ENCODE measurements at places on chromosomes 4 and X.

DNA sequence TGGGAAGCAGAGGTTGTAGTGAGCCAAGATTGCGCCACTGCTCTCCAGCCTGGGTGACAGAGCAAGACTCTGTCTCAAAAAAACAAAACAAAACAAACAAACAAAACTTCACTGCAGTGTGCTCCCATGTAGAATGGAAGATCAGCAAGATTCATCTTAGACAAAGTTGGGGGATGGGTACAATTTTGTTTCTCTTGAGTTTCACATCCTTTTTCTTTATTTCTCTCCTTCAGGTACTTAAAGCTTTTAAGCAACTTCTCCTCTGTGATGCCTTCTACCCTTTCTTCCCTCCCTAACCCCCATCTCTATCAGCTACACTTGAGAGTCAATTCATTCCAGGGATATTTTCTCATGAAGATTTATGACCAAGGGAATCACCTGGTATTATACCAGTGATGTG is 15.5 kb upstream of the RBBP7 start:
- H3K27me3 ChIP-seq, result no peaks in the 10 kb centered on the region
- H3K36me3 ChIP-seq, result no peaks in the 10 kb centered on the region

GRCh38 chr4:123972031-123972430 is 575.4 kb downstream of the SPRY1 start:
- no peak overlapping the region for H3K4me3 ChIP-seq
- H3K27me3 ChIP-seq, result no peaks in the 10 kb centered on the region
- no peak for DNase-seq
- no peaks in the 10 kb centered on the region for H3K36me3 ChIP-seq

- no peak for DNase-seq
- H3K27ac ChIP-seq, result no peak overlapping the region
- no peaks in the 10 kb centered on the region for H3K4me1 ChIP-seq
- H3K27me3 ChIP-seq, result no peaks in the 10 kb centered on the region
- peaks cover 7% of the 10 kb centered on the region for H3K36me3 ChIP-seq
Observed at GRCh38 chr4:183256343-183256742, 63.7 kb downstream of the CLDN22 start.

DNA sequence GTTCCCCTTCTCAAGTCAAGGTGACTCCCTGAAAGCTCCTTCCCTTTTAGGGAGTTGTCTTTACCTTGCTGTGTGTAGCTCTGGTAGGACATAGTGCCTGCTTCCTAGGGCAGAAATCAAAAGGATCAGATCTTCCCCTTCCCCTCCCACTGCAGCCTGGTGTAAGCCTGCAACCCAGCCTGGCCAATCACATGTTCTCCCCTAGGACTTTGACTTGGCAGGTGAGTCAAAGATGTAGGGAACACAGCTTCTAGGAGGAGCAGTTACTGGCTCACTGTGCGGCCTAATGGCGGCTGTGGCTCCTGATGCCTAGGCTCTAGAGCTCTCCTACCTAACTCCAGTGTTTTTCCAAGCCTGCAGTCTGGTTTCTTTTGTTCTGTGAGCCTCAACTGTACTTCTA is 103.9 kb downstream of the AASDH start:
- H3K27ac ChIP-seq, result no peak overlapping the region
- H3K36me3 ChIP-seq, result peaks cover 3% of the 10 kb centered on the region
- peaks cover 3% of the 10 kb centered on the region for H3K4me1 ChIP-seq
- no peak overlapping the region for H3K4me3 ChIP-seq
- H3K27me3 ChIP-seq, result no peaks in the 10 kb centered on the region

DNA sequence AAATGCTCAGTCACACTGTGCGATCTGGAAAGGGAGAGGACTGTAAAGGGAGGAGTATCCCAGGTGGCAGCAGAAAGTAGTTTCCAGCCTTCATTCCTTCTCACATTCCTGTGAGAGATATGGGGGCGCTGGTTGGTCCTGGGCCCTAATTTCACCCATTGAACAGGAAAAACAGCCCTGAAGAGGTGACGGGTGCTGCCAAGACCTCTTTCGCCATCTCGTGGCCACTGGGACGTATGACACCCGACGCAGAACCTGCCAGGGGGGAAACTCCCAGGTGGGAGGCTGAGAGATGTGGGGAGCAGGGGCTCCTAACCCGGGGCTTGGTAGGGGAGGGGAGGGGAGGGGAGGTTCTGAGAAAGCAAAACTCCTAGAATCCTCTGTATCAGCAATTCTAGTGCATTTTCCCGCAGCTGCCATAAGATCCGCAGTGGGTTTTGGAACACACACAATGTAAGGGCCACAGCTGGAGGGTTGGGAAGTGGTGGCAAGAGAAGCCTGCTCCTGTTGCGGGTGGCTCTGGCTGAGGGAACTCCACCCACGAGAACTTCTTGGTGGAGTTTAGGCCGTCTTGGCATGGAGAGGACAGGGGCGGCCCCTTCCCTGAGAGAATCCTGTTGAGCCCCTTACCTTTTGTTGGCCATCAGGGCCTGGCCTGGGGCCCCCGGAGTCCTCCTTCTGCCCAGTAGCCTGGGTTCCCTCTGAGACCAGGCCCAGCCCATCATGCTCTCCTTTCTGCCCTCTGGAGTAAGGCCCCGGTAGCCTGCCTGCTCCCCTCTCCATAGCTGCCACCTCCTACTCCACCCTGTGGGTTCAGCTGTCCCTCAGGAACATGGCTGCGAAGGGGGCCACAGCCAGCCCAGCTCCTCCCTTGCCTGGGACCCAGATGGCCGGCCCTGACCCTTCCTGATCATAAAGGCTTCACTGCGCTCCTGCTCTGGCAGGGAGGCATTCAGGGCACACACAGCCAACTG is 134.1 kb downstream of the OR13H1 start:
- H3K36me3 ChIP-seq, result no peaks in the 10 kb centered on the region
- no peak for DNase-seq
- H3K27ac ChIP-seq, result no peak overlapping the region
- H3K27me3 ChIP-seq, result peaks cover 6% of the 10 kb centered on the region
- H3K4me1 ChIP-seq, result no peaks in the 10 kb centered on the region
- no peak overlapping the region for H3K4me3 ChIP-seq

DNA sequence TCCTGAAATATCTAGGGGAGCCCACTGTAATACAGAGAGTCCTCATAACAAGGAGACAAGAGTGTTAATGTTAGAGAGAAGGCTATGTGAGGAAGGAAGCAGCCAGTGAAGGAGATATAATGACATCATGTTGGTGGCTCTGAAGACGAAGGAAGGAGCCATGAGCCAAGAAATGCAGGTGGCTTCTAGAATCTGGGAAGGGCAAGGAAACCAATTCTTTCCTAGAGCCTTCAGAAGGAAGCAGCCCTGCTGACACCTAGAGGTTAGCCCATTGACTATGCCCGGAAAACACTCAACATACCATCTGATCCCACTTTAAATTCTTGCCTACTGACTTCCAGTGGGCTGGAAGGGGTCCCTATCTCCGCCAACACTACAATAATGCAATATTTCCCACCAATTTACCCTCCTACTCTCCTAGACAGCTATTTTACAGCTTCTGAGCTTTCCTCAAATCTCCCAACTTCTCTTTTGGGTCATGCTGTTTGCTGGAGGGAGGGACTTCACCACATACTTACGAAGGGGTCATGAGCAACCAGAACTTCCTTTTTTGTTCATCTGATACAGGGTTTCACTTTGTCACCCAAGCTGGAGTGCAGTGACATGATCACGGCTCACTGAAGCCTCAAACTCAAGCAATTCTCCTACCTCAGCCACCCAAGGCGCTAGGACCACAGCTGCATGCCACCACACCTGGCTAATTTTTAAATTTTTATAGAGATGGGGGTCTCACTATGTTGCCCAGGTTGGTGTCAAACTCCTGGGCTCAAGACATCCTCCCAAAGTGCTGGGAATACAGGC is 25.2 kb upstream of the G3BP2 start:
- H3K27me3 ChIP-seq, result no peaks in the 10 kb centered on the region
- H3K4me3 ChIP-seq, result no peak overlapping the region
- H3K4me1 ChIP-seq, result no peaks in the 10 kb centered on the region
- H3K27ac ChIP-seq, result no peak overlapping the region
- H3K36me3 ChIP-seq, result peaks cover 4% of the 10 kb centered on the region
- DNase-seq, result no peak

GRCh38 chr4:88443486-88443885 is 13.4 kb upstream of the HERC5 start:
- no peaks in the 10 kb centered on the region for H3K27me3 ChIP-seq
- no peak overlapping the region for H3K4me3 ChIP-seq
- H3K27ac ChIP-seq, result no peak overlapping the region
- DNase-seq, result no peak
- H3K36me3 ChIP-seq, result no peaks in the 10 kb centered on the region
- peaks cover 11% of the 10 kb centered on the region for H3K4me1 ChIP-seq

DNA sequence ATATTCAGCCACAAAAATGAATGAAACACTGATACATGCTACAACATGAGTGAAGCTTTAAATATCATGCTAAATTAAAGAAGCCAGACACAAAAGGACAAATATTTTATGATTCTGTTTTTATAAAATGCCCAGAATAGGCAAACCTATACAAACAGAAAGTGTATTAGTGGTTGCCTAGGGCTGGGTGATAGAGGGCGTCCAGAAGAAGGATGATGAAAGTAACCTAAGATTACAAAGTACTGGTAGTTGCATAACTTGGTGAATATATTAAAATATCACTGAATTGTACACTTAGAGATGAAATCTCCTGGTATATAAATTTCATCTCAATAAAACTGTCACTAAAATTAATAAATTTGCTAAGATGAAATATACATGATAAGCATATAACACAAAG is 67.5 kb downstream of the FBXW7 start:
- DNase-seq, result no peak
- no peak overlapping the region for H3K4me3 ChIP-seq
- H3K27me3 ChIP-seq, result no peaks in the 10 kb centered on the region

DNA sequence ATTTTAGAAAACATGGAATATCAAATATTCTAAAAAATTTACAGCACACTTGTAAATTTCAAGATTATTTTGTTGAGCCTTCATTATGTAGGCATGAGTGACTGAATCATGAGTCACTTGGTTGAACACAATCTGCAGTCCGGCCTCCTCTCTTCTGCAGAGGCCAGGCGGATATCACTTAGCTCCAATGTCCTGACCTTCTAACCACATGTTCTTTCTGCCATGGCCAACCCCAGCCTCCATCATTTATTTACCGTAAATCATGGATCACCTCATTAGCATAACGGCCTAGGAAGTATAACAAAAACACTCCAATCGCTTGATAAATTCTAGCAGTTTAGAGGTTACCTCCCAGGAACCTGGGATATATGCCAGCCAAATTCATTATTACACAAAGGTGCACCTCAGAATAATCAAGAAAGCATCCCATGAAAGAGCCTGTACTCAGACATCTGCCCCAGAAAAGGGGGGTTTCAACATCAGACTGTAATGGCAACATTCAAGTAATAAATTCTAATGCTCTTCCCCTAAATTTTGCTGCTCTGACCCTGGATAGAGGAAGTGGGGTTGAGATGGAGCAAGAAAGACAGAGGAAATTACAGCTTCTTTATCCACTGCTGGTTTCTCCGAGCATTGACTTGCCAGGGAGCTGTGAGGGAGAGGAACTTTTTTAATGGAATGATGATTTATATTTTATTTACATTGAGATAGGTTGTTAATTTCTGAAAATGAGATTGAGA is 2153.6 kb upstream of the AGA start:
- no peak overlapping the region for H3K4me3 ChIP-seq
- H3K36me3 ChIP-seq, result no peaks in the 10 kb centered on the region
- no peaks in the 10 kb centered on the region for H3K27me3 ChIP-seq
- H3K4me1 ChIP-seq, result peaks cover 2% of the 10 kb centered on the region
- DNase-seq, result no peak

DNA sequence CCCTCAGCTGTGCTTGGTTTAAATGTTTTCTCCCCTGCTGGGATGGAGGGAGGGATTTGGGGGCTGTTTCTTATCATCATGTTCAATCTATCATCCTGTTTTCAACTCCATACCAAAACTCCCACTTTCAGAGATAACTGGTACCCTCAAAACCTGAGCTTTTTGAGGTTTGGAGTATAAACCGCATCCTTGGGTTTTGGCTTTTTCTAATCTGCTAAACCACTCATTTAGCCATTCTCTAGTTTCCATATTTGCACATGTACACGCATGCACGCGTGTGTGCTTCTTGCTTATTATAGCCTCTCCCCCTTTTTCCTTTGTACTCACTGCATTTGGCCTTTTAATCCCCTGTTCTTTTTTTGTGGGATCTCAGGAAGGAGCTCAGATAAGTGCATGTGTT is 116.7 kb upstream of the TEX13D start:
- H3K4me1 ChIP-seq, result peaks cover 16% of the 10 kb centered on the region
- no peak overlapping the region for H3K27ac ChIP-seq
- no peaks in the 10 kb centered on the region for H3K36me3 ChIP-seq
- DNase-seq, result no peak
- no peak overlapping the region for H3K4me3 ChIP-seq

DNA sequence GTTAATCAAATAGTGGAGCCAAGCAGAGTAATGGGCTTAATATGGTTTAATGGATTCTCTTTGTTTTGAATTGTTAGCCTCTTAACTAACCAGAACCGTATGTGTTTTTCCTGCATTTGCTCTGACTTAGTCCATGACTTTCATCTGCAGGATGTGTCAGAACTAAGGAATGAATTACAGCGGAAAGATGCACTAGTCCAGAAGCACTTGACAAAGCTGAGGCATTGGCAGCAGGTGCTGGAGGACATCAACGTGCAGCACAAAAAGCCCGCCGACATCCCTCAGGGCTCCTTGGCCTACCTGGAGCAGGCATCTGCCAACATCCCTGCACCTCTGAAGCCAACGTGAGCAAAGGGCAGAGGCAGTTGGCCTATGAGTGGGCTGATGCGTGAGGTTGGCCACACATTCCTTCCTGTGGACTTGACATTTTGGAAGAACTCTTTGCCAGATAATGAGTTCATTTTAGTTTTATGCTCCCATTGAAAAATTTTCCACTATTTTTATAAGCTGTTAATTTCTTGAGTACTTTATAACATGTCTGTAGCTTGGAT is 9.1 kb downstream of the MED28 start:
- no peak for DNase-seq
- no peak overlapping the region for H3K4me3 ChIP-seq

GRCh38 chr4:105067946-105068345 is 78.7 kb upstream of the TET2 start:
- H3K4me3 ChIP-seq, result no peak overlapping the region
- peaks cover 23% of the 10 kb centered on the region for H3K27me3 ChIP-seq
- no peaks in the 10 kb centered on the region for H3K36me3 ChIP-seq
- H3K27ac ChIP-seq, result no peak overlapping the region
- no peaks in the 10 kb centered on the region for H3K4me1 ChIP-seq
- no peak for DNase-seq

DNA sequence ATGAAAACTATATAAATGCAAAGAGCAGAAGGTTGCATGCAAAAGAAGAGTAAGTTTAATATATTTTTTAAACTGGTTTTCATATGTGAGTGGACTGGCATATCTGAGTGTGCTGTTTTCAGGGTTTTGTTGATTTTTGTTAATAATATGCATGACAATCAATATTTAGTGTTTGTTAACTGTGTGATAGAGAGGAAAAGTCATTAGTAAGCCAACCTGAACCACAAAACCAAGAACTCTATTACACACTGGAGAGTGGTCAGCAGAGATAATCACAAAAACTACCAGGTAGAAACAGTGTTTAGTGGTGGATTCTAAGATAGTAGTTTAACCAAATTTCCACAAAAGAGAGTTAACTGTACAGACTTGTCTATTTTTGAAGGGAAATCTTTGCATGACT is 396.9 kb downstream of the GASK1B start:
- H3K36me3 ChIP-seq, result no peaks in the 10 kb centered on the region
- no peak for DNase-seq
- H3K27me3 ChIP-seq, result peaks cover 2% of the 10 kb centered on the region
- no peak overlapping the region for H3K27ac ChIP-seq

Data from chondrocyte (in vitro differentiated cells).